ENCODE measurements at places on chromosomes 5 and 9. TPM values are rescaled to one million over a fixed set of nuclear protein-coding genes. Genes with fewer than 3 reads are reported as not detected.

DNA sequence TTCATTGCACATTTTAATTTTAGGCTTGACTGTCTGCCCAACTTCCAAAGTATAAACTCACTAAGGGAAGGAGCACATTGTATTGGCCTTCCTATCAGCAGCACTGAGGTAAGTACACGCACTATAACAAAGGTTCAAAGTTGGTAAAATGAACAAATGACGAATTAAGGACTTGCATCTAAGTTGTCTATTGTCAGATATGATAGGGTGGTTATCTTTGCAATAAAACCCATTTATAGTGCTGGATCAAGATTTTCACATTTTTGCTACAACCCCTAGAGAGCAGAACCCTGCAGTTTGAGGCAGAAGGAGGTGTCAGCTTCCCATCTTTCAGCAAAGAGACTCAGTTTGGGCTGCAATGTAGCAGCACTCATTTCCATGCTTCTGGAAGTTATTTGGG is 5.1 kb downstream of the HOMER1 start:
- H3K36me3 ChIP-seq: no peaks in the 10 kb centered on the region
- no peak overlapping the region for H3K27ac ChIP-seq
- peaks cover 33% of the 10 kb centered on the region for H3K4me1 ChIP-seq
- peaks cover 4% of the 10 kb centered on the region for H3K27me3 ChIP-seq
- H3K4me3 ChIP-seq: no peak overlapping the region

DNA sequence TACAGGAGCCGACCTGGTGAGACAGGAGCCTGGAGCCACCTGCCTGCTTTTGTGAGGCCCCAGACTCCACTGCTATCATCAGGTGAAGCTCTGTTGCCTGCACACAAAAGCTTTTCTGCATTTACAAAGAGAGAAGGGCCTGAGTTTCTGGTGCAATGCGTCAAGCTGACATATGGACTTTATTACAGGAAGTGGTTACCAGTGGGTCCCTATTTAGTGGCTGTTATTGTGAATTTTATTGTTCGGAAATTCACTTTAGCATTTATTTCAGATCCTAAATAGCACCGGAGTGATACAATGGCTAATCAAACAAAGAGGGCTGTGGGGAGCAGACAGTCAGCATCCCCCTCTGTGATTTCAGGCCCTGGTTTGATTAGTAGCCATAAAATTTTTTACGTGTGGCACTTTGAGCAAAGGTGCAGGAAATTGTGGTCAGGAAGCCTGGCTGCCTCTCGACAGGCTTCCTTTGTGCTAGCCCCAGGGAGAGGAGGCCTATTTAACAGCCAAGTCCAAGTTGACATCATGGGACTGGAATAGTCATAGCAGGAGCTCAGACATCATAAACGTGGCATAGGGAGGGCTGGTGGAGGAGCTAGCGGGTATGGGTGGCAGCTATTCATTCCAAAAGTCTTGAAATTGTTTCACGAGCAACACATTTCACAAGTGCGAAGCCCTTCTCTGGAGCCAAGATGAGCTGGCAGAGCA is 8.4 kb downstream of the TGFBI start:
- H3K4me1 ChIP-seq: peaks cover 55% of the 10 kb centered on the region
- no peak overlapping the region for H3K4me3 ChIP-seq
- H3K36me3 ChIP-seq: peaks cover 3% of the 10 kb centered on the region
- DNase-seq: peak; percentile 48

Gene EQTN
- not detected for total RNA-seq

Gene MEGF9
- 43.1 TPM for total RNA-seq

All from suprapubic skin (tissue), 4 donors.